Stimulated activated CD4-positive, alpha-beta T cell treated with anti-CD3 and anti-CD28 coated beads, Interleukin-15, amount 100 ng/mL, for 1 hour (primary cell): ENCODE measurements at places on chromosomes 3 and 15.
A peak's percentile ranks its signal among the peaks of the same experiment; 100 is the strongest.

GRCh38 chr15:81049835-81050234 lies 49.1 kb downstream of the TLNRD1 start:
- no peak for DNase-seq

GRCh38 chr3:5297895-5298294 lies 110.4 kb downstream of the EDEM1 start:
- DNase-seq = no peak

- no peak for DNase-seq
Measured at GRCh38 chr3:131705558-131706051, 202.8 kb upstream of the MRPL3 start.

DNA sequence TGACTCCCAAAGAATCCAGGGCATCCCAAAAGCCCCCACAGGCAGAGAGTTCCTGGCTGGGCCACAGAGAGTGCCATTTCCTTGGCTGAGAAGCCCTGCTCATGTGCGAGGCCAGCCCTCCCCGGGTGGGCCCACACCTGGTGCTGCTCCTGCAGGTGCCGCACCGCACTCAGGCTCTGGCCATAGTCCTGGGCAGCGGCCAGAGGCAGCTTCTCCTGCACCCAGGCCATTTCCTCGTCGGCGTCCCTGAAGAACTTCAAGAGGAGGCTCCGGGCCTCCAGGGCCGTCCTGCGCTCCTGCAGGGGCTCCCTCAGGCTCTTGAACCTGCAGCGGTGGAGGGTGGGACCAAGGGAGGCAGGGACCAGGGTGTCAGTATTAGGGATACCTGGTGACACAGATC lies 18.1 kb downstream of the PLA2G4B start:
- DNase-seq = no peak

DNA sequence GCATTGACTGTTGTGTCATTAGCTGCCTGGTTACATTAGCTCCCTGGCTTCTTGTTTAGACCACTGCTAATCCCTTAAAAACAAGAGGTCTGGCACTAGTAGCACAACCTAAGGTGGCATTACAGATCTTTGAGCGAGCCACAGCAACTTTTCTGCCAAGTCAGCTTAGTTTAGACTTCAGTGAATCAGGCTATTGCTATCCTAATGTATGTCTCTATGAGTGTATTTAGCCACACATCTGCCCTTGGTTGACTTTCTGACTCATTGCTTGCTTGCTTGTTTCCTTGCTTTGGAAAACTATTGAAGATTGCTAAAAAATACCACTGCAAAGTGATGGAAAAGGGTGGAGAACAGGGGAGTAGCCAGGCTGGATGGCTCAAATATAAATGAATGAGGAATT lies 50.2 kb downstream of the CHP1 start:
- DNase-seq = no peak

DNA sequence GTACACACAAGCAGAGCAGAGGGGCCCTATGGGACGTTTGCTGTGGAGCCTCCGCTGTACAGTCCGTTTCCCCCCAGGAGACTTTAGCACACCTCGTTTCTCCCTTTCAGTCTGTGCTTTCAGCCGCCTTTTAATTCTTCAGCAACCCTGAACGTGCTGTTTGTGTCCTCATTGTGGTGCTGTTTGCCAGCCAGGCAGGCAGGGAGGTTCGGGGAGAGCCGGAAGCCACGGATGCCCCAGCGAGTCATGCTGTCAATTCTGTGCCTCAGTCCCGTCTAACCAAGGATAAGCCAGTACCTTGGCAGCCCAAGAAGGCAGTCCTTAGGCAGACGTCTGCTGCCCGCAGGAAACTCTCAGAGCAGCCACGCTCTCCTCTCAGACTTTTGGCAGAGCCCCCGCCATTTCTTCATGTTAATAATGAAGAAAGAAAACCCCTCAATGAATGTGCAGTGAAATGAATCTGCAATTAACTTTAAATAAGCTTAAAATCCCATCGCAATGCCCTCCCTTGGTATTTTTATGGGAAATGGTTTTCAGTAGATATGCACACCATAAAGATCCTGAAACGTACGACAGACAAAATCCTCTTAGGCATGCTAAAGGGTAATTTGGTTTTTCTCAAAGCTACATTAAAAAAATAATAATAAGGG lies 158.6 kb downstream of the UACA start:
- DNase-seq = no peak

DNA sequence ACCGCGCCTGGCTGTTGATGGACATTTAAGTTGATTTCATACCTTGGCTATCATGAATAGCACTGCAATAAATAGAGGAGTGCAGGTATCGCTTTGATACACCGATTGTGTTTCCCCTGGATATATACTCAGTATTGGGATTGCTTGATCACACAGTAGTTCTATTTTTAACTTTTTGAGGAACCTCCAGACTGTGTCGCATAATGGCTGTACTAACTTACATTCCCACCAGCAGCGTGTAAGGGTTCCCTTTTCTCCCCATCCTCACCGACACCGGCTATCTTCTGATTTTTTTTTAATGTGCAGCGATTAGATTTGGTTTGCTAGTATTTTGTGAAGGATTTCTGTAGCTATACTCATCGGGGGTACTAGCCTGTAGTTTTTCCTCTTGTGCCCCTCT lies 16.0 kb downstream of the RUBCN start:
- no peak for DNase-seq

- no peak for DNase-seq
Measured at GRCh38 chr3:26449996-26450395, 172.6 kb upstream of the LRRC3B start.

GRCh38 chr15:69045802-69046201 lies 31.3 kb downstream of the NOX5 start:
- DNase-seq = no peak

DNA sequence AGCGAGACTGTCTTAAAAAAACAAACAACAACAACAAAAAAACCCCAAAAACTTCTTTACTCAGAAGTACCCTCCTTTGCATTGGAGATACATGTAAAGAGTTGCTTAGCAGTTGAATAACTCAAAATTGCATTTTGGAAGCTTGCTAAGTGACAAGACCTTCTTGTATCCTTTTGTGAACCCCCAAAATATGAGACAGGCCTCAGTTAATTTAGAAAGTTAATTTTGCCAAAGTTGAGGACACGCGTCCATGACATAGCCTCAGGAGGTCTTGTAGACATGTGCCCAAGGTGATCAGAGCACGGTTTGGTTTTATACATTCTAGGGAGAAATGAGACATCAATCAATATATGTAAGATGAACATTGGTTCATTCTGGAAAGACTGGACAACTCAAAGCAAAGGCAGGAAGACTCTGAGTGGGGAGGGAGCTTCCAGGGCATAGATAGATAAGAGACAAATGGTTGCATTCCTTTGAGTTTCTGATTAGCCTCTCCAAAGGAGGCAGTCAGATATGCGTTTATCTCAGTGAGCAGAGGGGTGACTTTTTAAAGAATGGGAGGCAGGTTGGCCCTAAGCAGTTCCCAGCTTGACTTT lies 1.7 kb upstream of the ARF4 start:
- no peak for DNase-seq

GRCh38 chr3:188471723-188472122 lies 317.8 kb downstream of the LPP start:
- DNase-seq = no peak

DNA sequence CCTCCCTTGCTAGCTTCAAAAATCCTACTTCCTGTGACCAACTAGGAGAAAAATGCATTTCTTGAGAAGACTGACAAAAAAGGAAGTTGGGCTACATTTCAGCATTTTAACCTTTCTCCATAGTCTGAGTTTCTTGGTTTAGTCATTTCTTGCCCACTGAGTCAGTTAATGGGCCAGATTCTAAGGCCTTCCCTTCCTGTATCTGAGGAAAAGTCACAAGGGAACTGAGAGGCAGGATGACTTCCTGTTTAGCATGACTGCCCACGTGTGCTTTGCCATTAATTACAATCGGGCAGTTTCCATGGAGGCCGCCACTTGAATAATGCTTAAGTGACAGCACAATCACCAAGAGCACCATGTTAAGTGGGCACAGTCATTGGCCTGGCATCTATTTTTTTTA lies 794.4 kb upstream of the LMCD1 start:
- no peak for DNase-seq

DNA sequence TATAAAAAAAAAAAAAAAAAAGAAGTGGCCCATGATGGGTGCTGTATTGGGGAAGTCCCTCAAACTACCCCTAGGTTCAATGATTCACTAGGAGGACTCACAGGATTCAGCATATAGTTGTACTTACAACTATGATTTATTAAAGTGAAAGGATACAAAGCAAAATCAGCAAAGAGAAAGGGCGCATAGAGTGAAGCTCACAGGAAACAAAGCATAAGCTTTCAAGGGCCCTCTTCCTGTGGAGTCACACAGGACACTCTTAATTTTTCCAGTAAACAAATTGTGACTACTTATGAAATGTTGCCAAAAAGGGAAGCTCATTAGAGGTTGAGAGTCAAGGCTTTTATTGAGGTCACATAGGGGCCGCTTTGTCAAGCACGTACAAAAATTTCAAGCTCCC lies 153.7 kb upstream of the GAP43 start:
- DNase-seq = no peak

GRCh38 chr15:38647683-38648082 lies 83.1 kb upstream of the RASGRP1 start:
- DNase-seq = no peak

- DNase-seq = peak; percentile 78
Measured at GRCh38 chr15:74787251-74788041, 5.6 kb downstream of the CSK start.

DNA sequence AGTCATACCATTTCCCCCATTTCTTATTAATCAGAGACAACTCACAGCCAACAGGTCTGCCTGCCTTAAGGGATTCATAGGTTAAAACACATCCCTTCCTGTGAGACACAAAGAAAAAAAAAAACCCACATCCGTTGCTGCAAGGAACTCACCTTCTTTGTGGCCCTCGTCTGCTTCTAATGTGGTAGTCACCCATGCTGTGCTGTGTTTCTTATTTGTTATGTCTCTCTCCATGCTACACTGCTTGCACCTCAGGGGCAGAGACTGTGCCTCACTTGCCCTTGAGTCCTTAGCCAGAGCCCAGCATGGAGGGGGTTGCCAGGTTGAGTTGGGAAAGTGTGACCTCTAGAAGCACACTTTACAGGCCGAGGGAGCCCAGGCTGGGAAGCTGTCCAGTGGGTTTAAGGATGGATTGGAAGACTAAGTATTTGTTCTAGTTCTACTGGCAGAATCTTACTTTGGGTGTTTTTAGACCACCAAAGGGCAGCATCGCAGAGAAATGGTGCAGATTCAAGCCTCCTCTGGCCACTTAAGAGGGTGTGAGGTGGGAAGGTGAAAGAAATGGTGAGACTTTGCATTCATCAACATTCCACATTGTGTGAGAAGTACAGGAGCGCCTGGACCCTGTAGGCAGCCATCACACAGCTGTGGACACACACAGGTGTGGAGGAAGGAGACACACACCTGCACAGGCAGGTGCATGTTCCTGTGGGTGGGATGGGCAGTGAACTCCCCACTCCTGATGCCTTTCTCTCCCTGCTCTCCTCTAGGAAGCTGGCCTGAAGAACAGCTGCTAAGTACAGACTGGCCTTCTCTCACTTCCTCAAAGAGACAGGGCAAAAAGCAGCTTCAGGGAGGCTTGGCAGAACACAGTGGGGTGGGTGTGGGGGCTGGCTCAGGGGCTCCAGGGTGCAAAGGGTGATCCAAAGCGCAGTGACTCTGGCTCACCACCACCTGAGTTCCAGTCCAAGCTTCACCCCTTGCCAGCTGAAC lies 48.8 kb downstream of the GLB1 start:
- no peak for DNase-seq

- no peak for DNase-seq
Measured at GRCh38 chr3:40583691-40584090, 58.9 kb downstream of the ZNF621 start.

- DNase-seq = no peak
Measured at GRCh38 chr3:56921573-56922453, 120.1 kb upstream of the ARHGEF3 start.

DNA sequence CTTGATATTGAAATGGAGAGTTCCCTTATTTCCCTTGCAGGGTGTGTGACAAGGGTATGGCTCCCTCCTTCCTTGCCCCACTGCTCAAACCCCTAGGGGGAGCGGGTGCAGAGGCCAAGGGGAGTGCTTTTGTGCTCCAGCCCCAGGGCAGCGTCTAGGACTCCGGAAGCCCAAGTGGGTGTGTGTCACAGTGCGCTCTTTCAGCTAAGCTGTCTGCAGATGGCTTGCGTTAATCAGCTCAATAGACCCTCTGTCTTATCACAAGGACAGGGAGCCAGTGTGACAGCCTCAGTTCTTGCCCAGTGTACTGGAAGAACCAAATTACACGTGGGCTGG lies 523.6 kb upstream of the LMCD1 start:
- no peak for DNase-seq

DNA sequence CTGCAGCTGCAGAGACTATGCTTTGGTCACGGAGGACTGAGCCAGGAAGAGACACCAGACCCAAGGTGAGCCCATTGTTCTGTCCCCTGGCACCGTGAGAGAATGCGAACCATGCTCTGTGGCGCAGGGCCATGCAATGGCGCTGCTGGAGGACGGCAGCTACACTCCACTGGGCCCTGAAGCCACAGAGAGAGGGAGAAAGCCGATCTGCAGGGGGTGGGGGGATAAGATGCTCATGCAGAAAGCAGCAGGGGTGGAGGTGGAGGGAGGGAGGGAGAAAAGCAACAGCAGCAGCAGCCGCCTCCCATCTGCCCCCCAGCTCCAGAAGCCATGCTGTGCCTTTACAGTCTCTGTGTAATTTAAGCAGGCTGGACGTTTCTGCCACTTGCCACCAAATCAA lies 5.3 kb downstream of the BDH1 start:
- no peak for DNase-seq

DNA sequence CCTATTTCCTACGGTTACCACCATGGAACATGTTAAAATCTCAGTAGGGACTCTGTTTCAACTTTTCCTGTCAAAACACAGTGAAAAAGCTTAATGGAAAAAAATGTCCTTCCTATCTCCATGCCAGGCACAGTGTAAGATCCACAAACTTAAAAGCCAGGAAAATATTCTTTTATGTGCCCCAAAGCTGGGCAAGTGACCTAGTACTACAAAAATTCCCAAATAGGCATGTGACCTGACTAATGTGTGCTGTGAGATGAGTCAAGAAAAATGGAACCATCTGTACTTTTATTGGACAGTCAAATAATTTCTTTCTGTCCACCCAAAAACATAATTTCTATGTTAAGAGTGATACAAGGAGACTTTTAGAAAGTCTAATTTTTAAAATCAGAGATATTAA lies 406.0 kb downstream of the ZBTB20 start:
- no peak for DNase-seq

GRCh38 chr3:27680517-27681246 lies 41.4 kb downstream of the EOMES start:
- DNase-seq = no peak

GRCh38 chr3:151301787-151302186 lies 14.8 kb downstream of the GPR87 start:
- no peak for DNase-seq

DNA sequence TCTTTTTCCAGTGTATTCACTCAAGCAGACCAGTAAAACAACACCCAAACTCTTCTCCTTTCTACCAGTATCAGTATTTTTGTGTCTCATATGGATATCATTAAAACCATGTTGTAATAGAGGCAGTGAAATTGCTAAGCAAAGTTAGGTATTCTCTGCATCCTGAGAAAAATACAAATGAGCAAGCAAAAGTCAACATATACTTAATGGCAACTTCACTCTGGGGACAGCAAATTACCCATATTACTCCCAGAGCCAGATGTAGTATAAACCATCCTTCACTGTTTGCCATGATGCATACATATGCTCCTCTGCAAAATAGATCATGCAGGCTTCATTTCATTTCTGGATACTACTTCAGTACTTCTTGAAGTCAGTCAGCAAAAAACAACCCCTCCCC lies 22.1 kb downstream of the UBA5 start:
- no peak for DNase-seq

- no peak for DNase-seq
Measured at GRCh38 chr3:9793161-9793781, 389 bp downstream of the ARPC4 start.
